Panc1 (cell line): ENCODE measurements at places on chromosomes 11 and 22. TPM values are rescaled to one million over a fixed set of nuclear protein-coding genes. Genes with fewer than 3 reads are reported as not detected.

The CDHR5 gene
- not detected for total RNA-seq

The HNRNPUL2 gene
- 47.3 TPM for total RNA-seq

The OR56A1 gene
- not detected for total RNA-seq

The ROBO4 gene
- 0.26 TPM for total RNA-seq

The POLA2 gene
- total RNA-seq = 39.0 TPM

The BAD gene
- 77.7 TPM for total RNA-seq

The ADAMTS15 gene
- 39.9 TPM for total RNA-seq

The PTPN5 gene
- not detected for total RNA-seq

GRCh38 chr22:46036558-46037408 lies 59.8 kb upstream of the WNT7B start:
- H3K27ac ChIP-seq = peak overlapping the region; percentile 95
- H3K4me1 ChIP-seq = peaks cover 61% of the 10 kb centered on the region
- H3K36me3 ChIP-seq = peaks cover 3% of the 10 kb centered on the region; the same call in 1 of the 2 replicates

GRCh38 chr22:29433856-29434255 lies 4.5 kb upstream of the RFPL1 start:
- H3K4me3 ChIP-seq = no peak overlapping the region
- H3K27ac ChIP-seq = no peak overlapping the region
- no peak for DNase-seq
- no peaks in the 10 kb centered on the region for H3K27me3 ChIP-seq
- no peaks in the 10 kb centered on the region for H3K4me1 ChIP-seq

- no peak overlapping the region for H3K4me3 ChIP-seq
- H3K4me1 ChIP-seq = no peaks in the 10 kb centered on the region
- no peak overlapping the region for H3K27ac ChIP-seq
Observed at GRCh38 chr11:57444362-57445121, 15.8 kb upstream of the RTN4RL2 start.

DNA sequence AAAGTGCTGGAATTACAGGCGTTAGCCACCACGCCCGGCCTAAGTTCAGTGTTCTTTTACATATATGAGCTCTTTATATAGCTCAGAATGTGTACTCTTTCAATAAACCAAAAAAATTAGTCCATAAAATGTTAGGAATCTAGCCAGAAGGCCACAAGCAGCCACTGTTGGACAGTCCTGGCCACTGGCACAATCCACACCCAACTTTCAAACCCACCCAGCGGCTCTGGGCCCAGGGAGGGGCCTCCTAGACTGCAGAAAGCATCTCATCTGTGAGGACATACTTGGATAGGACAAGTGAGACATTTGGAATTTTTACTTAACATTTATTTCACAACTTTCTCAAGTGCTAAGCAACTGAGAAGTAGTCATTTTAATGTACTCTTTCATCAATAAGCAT lies 6.4 kb downstream of the PACSIN2 start:
- no peak overlapping the region for H3K4me3 ChIP-seq
- no peaks in the 10 kb centered on the region for H3K27me3 ChIP-seq
- DNase-seq = no peak

- 0 out of 2 replicates have a peak overlapping the region, but pooled peaks have one; percentile 18 for H3K4me3 ChIP-seq
- H3K27ac ChIP-seq = no peak overlapping the region
- H3K36me3 ChIP-seq = no peaks in the 10 kb centered on the region
- H3K4me1 ChIP-seq = peaks cover 4% of the 10 kb centered on the region; the same call in 1 of the 2 replicates
- H3K27me3 ChIP-seq = no peaks in the 10 kb centered on the region
Observed at GRCh38 chr22:22397292-22397870, 111.2 kb downstream of the ZNF280B start.

DNA sequence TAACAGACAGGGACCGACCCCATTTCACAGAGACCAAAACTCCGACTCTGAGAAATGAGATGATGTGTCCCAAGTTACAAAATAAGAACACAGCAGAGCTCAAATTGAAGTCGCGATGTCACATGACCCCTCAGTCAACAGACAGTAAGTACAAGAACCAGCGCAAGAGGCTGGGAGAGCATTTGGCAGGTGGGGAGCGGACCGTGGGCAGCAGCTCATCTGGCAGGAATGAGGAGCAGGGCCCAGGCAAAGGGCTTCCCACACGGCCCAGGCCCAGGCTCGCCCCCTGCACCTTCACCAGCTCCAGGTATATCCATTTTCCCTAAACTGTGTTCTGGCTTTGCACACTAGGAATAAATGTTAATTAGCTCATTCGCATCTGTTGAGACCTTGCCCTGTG lies 34.3 kb downstream of the SCUBE1 start:
- no peak overlapping the region for H3K4me3 ChIP-seq
- DNase-seq = no peak
- no peaks in the 10 kb centered on the region for H3K36me3 ChIP-seq
- H3K27ac ChIP-seq = no peak overlapping the region

DNA sequence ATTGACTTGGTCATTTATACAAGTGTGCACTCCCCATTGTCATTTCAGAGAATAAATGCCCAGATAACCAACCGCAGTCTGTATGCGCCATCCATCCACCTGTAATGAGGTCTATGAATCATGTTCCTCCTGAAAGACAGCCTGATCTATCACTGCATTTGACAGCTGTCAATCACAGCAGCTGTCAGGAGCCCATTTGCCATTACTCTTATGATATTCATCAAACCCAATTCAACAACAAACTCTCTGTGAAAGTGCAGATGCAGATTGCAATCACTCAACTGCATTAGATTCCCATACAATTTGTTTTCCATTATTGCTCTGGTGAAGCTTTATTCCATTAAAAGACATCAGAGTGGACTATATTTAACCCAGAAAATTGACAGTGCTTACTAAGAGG lies 586.9 kb upstream of the KIRREL3 start:
- DNase-seq = no peak
- no peak overlapping the region for H3K27ac ChIP-seq
- no peaks in the 10 kb centered on the region for H3K36me3 ChIP-seq
- H3K4me1 ChIP-seq = no peaks in the 10 kb centered on the region
- no peak overlapping the region for H3K4me3 ChIP-seq

GRCh38 chr22:44738347-44738715 lies 14.0 kb upstream of the ARHGAP8 start:
- no peak overlapping the region for H3K4me3 ChIP-seq
- H3K4me1 ChIP-seq = no peaks in the 10 kb centered on the region
- H3K27me3 ChIP-seq = no peaks in the 10 kb centered on the region

GRCh38 chr11:118106789-118107335 lies 20.1 kb upstream of the SMIM35 start:
- H3K36me3 ChIP-seq = no peaks in the 10 kb centered on the region
- DNase-seq = no peak
- no peak overlapping the region for H3K27ac ChIP-seq
- H3K4me1 ChIP-seq = no peaks in the 10 kb centered on the region
- no peaks in the 10 kb centered on the region; the same call in 1 of the 2 replicates for H3K27me3 ChIP-seq

DNA sequence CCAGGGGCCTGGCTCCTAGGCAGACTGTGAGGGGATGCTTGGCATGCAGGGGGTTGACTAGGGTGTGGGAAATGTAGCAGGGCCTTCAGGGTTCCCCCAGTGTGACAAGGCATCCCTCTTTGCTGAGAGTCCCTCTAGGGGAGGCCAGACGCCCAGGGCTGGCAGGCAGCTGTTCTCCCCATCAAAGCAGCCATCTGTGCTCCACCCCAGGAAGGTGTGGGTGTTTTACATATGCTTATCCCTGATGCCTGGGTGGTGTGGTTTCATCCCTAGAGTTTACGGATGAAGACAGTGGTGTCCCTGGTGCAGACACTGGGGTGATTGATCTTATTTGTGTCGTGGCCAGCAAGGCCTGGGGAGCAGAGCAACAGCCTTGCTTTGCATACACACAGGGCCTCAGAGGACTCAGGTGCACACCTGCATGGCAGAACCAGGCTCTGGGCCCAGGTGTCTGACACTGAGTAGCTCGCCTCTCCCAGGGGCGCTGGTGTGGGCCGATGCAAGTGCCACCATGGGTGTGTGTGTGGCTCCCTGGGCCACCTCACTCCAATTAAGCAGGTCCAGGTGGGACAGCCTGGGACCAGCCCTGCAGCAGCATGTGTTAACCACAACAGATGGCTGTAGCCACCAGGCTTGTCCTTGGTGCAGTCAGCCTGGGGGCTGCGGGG lies 74.2 kb downstream of the MED15 start:
- H3K4me3 ChIP-seq = no peak overlapping the region
- no peaks in the 10 kb centered on the region for H3K4me1 ChIP-seq
- no peak overlapping the region for H3K27ac ChIP-seq
- H3K36me3 ChIP-seq = no peaks in the 10 kb centered on the region; the same call in 1 of the 2 replicates
- H3K27me3 ChIP-seq = no peaks in the 10 kb centered on the region
- no peak for DNase-seq

DNA sequence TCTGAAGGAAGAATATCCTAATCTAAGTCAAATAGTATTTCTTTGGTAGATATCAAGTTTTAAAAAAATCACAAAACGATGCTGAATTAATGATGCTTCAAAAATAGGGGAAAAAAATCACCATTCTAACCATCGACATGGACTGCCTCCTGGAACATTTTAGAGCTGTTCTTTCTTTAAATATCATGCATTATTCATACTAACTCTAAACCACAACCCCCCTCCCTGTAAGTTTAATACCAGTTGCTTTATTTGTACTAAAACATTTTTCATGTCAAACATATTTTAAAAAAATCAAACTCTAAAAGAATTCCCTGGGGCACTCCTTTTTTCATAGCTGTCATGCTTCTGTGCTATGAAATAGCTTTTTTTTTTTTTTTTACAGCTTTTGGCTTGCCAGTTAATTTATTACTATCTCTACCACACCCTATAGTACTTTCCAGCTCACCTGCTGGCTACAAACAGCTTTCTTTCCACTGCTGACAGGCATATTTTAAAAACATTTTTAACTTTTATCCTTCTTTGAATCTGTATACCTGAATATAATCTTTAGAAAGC lies 256.9 kb downstream of the SOX6 start:
- H3K27ac ChIP-seq = no peak overlapping the region
- no peaks in the 10 kb centered on the region for H3K27me3 ChIP-seq
- H3K36me3 ChIP-seq = no peaks in the 10 kb centered on the region

GRCh38 chr11:22049276-22049675 lies 143.6 kb upstream of the ANO5 start:
- no peak overlapping the region for H3K27ac ChIP-seq
- no peak overlapping the region for H3K4me3 ChIP-seq
- no peaks in the 10 kb centered on the region for H3K27me3 ChIP-seq
- no peaks in the 10 kb centered on the region for H3K4me1 ChIP-seq
- DNase-seq = no peak

DNA sequence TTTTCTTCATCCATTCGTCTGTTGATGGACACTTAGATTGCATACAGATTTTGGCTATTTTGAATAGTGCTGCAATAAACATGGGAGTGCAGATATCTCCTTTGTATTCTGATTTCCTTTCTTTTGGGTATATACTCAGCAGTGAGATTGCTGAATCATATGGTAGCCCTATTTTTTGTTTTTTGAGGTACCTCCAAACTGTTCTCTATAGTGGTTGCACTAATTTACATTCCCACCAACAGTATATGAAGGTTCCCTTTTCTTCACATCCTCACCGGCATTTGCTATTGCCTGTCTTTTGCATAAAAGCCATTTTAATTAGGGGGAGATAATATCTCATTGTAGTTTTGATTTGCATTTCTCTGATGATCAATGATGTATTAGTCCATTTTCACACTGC lies 96.1 kb downstream of the PRR5L start:
- no peak overlapping the region for H3K4me3 ChIP-seq
- no peaks in the 10 kb centered on the region for H3K4me1 ChIP-seq
- H3K36me3 ChIP-seq = no peaks in the 10 kb centered on the region
- DNase-seq = no peak

DNA sequence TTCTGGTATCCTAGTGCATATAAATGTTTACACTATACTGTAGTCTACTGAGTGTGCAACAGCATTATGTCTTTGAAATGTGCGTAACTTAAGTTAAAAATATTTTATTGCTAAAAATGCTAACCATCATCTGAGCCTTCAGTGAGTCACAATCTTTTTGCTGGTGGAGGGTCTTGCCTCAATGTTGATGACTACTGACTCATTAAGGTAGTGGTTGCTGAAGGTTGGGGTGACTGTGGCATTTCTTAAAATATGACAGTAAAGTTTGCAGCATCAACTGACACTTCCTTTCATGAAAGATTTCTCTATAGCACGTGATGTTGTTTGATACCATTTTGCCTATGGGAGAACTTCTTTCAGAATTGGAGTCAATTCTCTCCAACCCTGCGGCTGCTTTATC lies 8.5 kb upstream of the CREBZF start:
- H3K27ac ChIP-seq = no peak overlapping the region
- H3K4me1 ChIP-seq = no peaks in the 10 kb centered on the region; the same call in 1 of the 2 replicates
- DNase-seq = no peak
- H3K27me3 ChIP-seq = no peaks in the 10 kb centered on the region
- H3K4me3 ChIP-seq = no peak overlapping the region
- no peaks in the 10 kb centered on the region for H3K36me3 ChIP-seq

DNA sequence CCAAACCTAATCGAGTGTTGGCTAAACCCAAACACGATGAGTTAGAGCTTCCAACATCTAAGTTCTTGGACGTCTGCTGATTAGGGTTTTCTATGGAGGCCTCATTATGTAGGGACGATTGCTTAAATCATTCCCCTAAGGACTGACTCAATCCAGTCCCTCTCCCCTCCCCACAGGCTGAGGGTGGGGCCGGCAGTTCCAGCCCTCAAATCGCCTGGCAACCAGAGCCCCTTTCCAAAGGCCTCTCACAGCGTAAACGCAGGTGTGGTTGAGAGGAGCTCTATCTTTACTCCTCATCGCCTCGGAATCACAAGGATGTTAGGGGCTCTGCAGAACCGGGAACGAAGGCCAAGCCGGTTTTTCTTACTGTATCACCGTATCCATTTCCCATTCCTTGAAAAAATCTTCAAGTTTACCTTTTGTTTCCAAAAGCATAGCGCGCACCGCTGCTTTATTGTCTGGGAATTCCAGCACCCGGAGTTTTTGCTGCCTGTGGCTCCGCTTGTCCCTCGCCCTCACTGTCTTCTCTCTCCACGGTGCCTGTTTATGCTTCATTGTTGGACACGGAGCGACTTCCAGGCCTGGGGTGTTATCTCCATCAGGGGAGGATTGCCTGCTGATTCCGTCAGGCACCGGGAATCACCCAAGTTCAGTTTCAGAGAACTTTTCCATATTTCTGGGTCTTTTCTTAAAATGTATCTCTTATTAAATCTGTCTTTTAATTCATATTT lies 13.8 kb upstream of the IFITM3 start:
- no peak for DNase-seq
- H3K4me3 ChIP-seq = no peak overlapping the region

DNA sequence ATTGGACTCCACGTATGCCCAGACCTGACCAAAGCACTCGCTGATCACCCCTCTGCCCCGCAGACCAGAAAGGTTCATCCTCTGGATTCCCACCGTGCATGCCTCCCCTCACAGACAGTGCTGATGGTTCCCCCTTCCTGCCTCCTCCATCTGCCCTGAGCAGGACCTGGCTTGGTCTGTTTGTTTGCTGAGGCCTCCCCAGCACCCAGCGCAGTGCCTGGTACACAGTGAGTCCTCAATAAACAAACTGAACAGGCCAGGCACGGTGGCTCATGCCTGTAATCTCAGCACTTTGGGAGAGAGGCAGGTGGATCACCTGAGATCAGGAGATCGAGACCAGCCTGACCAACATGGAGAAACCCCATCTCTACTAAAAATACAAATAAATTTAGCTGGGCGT lies 23.7 kb upstream of the RPS3 start:
- H3K27me3 ChIP-seq = no peaks in the 10 kb centered on the region
- no peak for DNase-seq
